ENCODE measurements at places on chromosomes 11 and 22. TPM values are rescaled to one million over a fixed set of nuclear protein-coding genes. Genes with fewer than 3 reads are reported as not detected.
A peak's percentile ranks its signal among the peaks of the same experiment; 100 is the strongest.

- H3K4me1 ChIP-seq = no peaks in the 10 kb centered on the region
- DNase-seq = peak; percentile 75
- H3K27ac ChIP-seq = peak overlapping the region; percentile 97
These were observed 862 bp downstream of the TPP1 start for GRCh38 chr11:6618117-6619003.

DNA sequence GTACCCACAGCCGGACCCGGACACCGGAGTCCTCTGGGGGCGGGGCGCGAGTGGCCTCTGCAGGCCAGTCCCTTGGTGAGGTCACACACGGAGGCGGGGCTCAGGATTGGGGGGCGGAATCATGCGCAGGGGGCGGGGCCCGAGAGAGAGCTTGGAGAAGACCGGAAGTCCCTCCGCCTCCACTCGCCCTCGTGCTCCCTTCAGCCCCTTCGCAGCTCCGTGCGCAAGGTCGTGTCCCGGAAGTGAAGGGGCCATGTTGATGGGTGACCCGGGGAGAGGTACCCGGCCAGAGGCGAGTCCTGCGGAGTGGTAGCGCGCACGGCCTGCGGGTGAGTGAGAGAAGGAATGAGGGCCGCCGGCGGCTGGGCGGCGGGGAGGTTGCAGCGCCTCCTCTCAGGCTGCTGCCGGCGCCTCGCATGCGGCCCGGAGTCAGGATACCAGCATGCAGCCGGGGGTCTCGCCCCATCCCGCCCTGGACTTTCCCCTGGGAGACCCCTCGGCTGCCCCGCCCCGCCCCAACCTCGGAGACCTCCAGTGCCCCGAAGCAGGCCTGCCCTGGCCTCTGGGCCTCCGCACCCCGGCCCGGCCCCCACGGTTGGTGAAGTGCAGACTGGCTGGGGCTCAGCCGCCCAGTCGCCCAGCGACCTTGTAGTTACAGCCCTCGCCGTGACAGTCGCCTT, at the start of gene MIEF1:
Gene MIEF1 (plus strand): TSS at position 182 of the 680 bp plus-strand sequence. CDS start 9,005 bp downstream, outside the sequence.
- peak within 1 kb of the TSS; percentile 99 for H3K4me3 ChIP-seq
- no peaks in the 10 kb centered on the region for H3K27me3 ChIP-seq
- no peaks in the 10 kb centered on the region for H3K36me3 ChIP-seq

DNA sequence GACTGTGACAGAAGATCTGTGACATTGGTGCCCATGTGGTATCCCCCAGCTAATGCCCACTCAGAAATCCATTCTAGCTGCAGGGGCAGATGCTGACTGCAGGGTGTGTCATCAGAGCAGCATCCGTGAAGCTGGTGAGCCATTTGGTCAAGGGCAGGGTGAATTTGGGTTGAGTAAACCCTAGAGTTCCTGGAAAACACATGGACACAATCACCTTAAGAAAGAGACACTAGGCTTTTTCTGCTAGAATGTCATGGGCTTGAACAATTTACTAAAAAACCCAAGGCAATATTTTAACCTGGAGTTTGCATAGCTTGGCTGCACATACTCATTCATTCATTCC, 100.0 kb downstream of the ADAMTS15 start:
- H3K27me3 ChIP-seq = no peaks in the 10 kb centered on the region
- H3K27ac ChIP-seq = no peak overlapping the region
- H3K4me3 ChIP-seq = no peak overlapping the region
- no peak for DNase-seq

- no peak overlapping the region for H3K4me3 ChIP-seq
- peaks cover 2% of the 10 kb centered on the region for H3K4me1 ChIP-seq
- peak overlapping the region; percentile 55 for H3K27ac ChIP-seq
- no peak for DNase-seq
These were observed 36.4 kb downstream of the PACSIN2 start for GRCh38 chr22:42978453-42979103.

GRCh38 chr22:47215851-47216250, 453.4 kb downstream of the TBC1D22A start:
- H3K4me1 ChIP-seq = no peaks in the 10 kb centered on the region
- H3K27me3 ChIP-seq = no peaks in the 10 kb centered on the region
- H3K27ac ChIP-seq = no peak overlapping the region

- H3K4me1 ChIP-seq = no peaks in the 10 kb centered on the region
- H3K36me3 ChIP-seq = no peaks in the 10 kb centered on the region
- no peak overlapping the region for H3K4me3 ChIP-seq
- no peak overlapping the region for H3K27ac ChIP-seq
- H3K27me3 ChIP-seq = no peaks in the 10 kb centered on the region
These were observed 4.4 kb downstream of the KCNJ11 start for GRCh38 chr11:17384002-17384511.

- H3K27me3 ChIP-seq = no peaks in the 10 kb centered on the region
- no peaks in the 10 kb centered on the region for H3K4me1 ChIP-seq
- H3K27ac ChIP-seq = no peak overlapping the region
- no peaks in the 10 kb centered on the region for H3K36me3 ChIP-seq
- no peak overlapping the region for H3K4me3 ChIP-seq
- no peak for DNase-seq
These were observed 11.9 kb upstream of the TMPRSS4 start for GRCh38 chr11:118064956-118065355.

DNA sequence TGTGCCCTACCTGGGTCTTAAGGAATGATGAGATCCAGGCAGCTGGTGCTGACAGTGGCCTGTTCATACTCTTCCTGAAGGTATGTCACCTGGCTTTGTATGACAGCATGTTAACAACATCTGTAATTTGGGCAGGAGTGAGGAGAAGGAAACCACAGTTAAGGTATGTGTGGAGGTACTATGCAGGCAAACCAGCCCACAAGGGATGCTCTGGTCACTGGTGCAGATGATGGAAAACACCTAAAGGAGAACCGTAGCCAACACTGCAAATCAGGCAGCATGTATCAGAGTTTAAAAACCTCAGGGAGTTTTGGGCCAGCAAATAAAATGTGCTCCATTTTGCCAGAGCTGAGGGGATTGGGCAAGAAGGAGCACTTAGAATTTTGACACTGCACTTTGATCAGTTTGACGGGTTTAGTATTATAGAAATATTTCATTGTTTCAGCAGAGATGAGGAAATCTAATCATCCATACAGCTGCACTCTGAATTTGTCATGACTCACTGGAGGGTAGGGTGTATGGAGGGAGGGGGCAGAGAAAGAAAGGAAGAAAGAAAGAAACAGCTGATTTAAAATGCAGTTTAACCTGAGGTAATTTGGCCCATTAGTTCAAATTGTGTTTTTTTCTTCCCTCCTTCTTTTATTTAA, 260.9 kb downstream of the KIRREL3 start:
- H3K27me3 ChIP-seq = no peaks in the 10 kb centered on the region
- H3K4me1 ChIP-seq = no peaks in the 10 kb centered on the region
- no peak overlapping the region for H3K27ac ChIP-seq
- H3K4me3 ChIP-seq = no peak overlapping the region
- H3K36me3 ChIP-seq = no peaks in the 10 kb centered on the region

DNA sequence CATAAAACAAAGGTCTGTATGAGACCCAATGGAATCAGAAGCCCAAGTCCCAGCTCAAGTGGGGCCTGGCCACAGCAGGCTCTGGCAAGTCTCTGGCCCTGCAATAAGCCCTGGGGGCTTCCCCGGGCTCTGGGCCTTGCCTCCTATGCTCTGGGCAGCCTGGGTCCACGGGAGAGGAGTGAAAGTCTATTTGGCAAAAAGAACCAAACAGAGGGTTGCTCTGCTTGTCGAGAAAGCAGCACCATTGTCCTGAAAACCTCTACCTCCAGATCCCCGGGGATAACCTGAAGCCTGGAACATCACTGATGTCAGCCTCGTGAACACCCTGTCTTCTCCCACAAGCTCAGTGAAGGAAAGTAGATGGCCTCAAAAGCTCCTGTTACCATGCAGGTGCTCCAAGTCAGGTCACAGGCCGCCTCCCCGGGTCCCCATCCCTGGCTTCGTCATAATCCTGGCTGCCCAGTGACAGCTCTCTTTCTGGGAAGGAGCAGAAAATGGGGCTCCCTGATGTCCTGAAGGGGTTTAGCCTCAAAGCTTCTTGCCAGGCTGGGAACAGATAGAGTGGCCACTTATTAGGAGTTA, 46.1 kb upstream of the ETS1 start:
- H3K27ac ChIP-seq = no peak overlapping the region
- no peaks in the 10 kb centered on the region for H3K4me1 ChIP-seq
- no peak overlapping the region for H3K4me3 ChIP-seq

DNA sequence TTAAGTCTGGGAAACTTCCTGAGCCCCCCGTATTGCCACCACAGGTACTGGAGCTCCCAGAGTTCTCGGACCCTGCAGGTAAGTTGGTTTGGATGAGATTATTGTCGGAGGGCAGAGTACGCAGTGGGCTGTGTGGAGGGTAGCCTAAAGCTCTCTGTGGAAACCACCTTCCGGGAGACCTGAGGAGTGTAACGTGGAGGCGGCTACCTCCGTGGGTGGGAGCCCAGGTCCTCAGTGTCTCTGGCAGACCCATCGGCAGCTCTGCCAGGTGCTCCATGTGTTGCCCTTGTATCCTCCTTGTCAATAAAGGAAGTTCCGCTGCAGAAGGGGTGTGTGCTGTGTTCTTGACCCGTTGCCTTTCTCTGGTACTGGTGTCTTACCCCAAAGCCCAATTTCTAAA, 61.4 kb downstream of the SYT13 start:
- no peaks in the 10 kb centered on the region for H3K4me1 ChIP-seq
- H3K27me3 ChIP-seq = no peaks in the 10 kb centered on the region
- H3K4me3 ChIP-seq = no peak overlapping the region
- DNase-seq = no peak
- no peaks in the 10 kb centered on the region for H3K36me3 ChIP-seq

- no peak for DNase-seq
- no peaks in the 10 kb centered on the region for H3K36me3 ChIP-seq
- H3K4me1 ChIP-seq = no peaks in the 10 kb centered on the region
These were observed 36.4 kb downstream of the PI4KA start for GRCh38 chr22:20822240-20822639.

DNA sequence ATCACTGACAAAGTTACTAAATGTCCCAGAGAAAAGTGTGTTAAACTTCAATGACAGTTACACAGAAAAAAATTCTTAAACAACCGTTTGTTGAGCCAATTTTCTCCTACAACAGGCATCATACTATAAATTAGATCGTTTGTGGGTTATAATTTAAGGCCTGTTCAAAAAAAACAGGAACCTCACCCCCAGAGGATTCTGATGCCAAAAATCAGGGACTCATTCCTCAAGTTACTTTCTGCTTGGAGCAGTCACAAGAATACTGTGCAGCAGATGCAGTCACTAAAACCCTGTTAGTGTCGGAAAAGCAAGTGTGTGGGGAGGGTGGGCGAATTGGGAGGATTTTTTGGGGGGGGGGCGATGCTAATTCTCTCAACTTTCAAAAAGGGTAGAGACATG, 657 bp downstream of the CWC15 start:
- H3K4me1 ChIP-seq = no peaks in the 10 kb centered on the region
- H3K27ac ChIP-seq = peak overlapping the region; percentile 86
- no peaks in the 10 kb centered on the region for H3K36me3 ChIP-seq
- no peak for DNase-seq

DNA sequence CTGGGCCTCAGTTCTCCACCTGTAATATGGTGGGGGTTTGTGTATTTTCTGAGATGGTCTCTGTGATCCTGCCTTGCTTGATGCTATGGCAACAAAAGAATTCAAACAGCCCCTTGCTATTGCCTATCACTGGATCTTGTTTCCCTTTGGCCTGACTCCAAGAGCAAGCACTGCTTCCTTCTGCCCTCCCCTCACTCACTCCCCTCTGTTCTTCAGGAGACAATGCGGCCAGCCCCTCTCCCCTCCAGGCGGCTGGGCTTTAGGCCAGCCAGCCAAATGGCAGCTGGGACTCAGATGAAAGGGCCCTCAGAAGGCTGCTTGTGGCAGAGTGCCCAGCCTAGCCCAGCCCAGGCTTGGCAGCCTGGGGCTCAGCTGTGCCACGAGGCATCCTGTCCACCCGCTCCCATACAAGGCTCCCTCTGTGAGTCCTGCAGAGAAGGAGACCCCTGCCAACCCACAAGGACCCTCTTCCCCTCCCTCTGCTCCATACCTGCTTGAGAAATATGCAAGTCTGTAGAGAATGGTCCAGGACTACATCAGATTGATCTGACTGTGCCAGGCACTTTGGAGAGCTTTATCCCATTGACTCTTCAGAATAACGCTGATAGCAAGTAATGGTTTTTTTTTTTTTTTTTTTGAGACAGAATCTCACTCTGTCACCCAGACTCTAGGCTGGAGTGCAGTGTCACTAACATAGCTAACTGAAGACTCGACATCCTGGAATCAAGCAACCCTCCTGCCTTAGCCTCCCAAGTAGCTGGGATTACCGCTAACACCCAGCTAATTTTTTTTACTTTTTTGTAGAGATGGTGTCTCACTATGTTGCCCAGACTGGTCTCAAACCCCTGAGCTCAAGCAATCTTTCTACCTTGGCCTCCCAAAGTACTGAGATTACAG, 7.6 kb upstream of the KCTD14 start:
- H3K27ac ChIP-seq = no peak overlapping the region
- no peak overlapping the region for H3K4me3 ChIP-seq
- H3K4me1 ChIP-seq = no peaks in the 10 kb centered on the region
- H3K27me3 ChIP-seq = no peaks in the 10 kb centered on the region

- no peak overlapping the region for H3K27ac ChIP-seq
- H3K27me3 ChIP-seq = no peaks in the 10 kb centered on the region
- H3K4me1 ChIP-seq = no peaks in the 10 kb centered on the region
- H3K36me3 ChIP-seq = no peaks in the 10 kb centered on the region
These were observed 69.9 kb downstream of the THAP12 start for GRCh38 chr11:76310832-76311595.

- no peak overlapping the region for H3K4me3 ChIP-seq
- H3K27ac ChIP-seq = no peak overlapping the region
- H3K4me1 ChIP-seq = peaks cover 15% of the 10 kb centered on the region
- no peaks in the 10 kb centered on the region for H3K36me3 ChIP-seq
- no peaks in the 10 kb centered on the region for H3K27me3 ChIP-seq
- no peak for DNase-seq
These were observed 17.1 kb upstream of the MOB2 start for GRCh38 chr11:1503708-1504104.

GRCh38 chr11:11858676-11859075, 16.9 kb downstream of the USP47 start:
- H3K27me3 ChIP-seq = no peaks in the 10 kb centered on the region
- H3K36me3 ChIP-seq = no peaks in the 10 kb centered on the region
- no peaks in the 10 kb centered on the region for H3K4me1 ChIP-seq
- H3K27ac ChIP-seq = no peak overlapping the region

GRCh38 chr11:34331329-34331728, 26.5 kb downstream of the ABTB2 start:
- no peak for DNase-seq
- no peak overlapping the region for H3K4me3 ChIP-seq
- no peaks in the 10 kb centered on the region for H3K27me3 ChIP-seq
- no peak overlapping the region for H3K27ac ChIP-seq
- no peaks in the 10 kb centered on the region for H3K4me1 ChIP-seq

Gene INSC
- not detected for total RNA-seq

Gene APLNR
- 0.58 TPM for total RNA-seq

Gene LSP1
- 22.6 TPM for total RNA-seq

Gene MOGAT2
- 0.62 TPM for total RNA-seq

Gene KRTAP5-9
- not detected for total RNA-seq

Gene C11orf52
- total RNA-seq = 2.4 TPM

Gene KCNQ1OT1
- 17.4 TPM for total RNA-seq

Gene CYB5R2
- 24.7 TPM for total RNA-seq

Gene E2F8
- not detected for total RNA-seq

Gene FXYD6
- 103 TPM for total RNA-seq

Gene OR52H1
- total RNA-seq = 2.1 TPM
